ENCODE measurements at places on chromosomes 7 and 10. TPM values are rescaled to one million over a fixed set of nuclear protein-coding genes. Genes with fewer than 3 reads are reported as not detected.
A peak's percentile ranks its signal among the peaks of the same experiment; 100 is the strongest.

DNA sequence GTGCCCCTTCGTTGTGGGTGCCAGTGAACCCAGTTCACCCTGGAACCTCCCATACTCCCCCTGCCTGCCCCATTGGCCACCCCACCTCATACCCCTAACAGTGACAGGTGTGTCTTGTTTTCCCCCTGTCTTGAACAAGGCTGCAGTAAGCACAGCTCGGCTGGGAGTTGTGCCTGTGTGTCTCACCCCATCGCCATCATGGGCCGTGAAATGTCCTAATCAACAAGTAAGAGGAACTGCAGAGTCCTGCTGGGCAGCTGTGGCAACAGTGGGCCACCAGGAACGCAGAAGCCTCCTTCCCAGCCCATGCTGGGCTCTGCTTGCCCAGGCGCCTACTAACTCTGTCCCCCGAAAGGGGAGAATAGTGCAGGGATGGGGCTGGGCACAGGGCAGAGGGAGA, 91.6 kb downstream of the C10orf105 start:
- peaks cover 8% of the 10 kb centered on the region for H3K4me1 ChIP-seq
- DNase-seq: no peak
- H3K27me3 ChIP-seq: no peaks in the 10 kb centered on the region
- no peaks in the 10 kb centered on the region for H3K36me3 ChIP-seq

DNA sequence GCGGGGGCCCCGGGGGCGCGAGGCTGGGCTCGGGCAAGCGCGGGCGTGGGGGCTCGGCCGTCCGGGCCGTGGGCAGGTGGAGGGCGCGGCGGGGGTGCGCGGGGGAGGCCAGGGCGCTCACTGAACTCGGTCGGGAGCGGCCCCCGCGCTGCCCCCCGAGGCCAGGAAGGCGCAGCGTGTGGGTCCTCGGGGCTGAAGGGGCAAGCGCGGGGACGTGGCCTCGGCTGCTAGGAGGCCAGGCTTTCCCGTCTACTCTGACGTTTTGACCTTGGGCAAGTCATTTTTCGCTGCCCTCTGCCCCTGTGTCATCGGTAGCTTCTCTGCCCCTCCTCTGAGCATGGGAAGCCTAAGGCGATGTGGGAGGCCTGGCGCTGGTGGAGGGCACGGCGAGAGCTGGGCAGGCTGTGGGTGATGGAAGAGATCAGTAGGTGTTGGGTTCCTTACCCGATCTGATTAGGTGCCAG, 441 bp downstream of the FBH1 start:
- peak overlapping the region; percentile 94 for H3K27ac ChIP-seq
- H3K4me3 ChIP-seq: peak overlapping the region; percentile 95
- H3K4me1 ChIP-seq: peaks cover 69% of the 10 kb centered on the region
- no peaks in the 10 kb centered on the region for H3K27me3 ChIP-seq

DNA sequence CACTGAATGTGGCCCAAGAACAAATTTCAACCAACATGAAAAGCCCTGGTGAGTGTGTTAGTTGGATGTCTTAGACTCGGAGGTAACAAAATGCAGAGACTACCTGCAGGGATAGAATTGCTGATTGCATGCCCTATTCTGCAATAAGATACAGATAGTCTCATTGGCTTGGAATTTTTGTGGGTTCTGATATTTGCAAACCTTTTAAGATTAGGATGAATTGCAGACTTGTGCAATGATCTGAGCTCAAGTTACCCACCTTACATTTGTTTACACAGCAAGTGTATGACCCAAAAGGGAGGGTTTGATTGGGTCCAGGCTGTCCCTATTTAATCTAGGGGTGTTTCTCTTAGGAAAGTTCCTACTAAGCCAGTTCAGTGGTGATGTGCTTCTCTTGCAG, 45.4 kb downstream of the GPR37 start:
- no peaks in the 10 kb centered on the region for H3K27me3 ChIP-seq
- no peak overlapping the region for H3K4me3 ChIP-seq
- no peaks in the 10 kb centered on the region for H3K36me3 ChIP-seq
- no peaks in the 10 kb centered on the region for H3K4me1 ChIP-seq

GRCh38 chr7:99621271-99621670, 4.5 kb downstream of the ZSCAN25 start:
- no peak overlapping the region for H3K4me3 ChIP-seq
- H3K27ac ChIP-seq: no peak overlapping the region

Gene BLNK
- total RNA-seq: 89.8 TPM

DNA sequence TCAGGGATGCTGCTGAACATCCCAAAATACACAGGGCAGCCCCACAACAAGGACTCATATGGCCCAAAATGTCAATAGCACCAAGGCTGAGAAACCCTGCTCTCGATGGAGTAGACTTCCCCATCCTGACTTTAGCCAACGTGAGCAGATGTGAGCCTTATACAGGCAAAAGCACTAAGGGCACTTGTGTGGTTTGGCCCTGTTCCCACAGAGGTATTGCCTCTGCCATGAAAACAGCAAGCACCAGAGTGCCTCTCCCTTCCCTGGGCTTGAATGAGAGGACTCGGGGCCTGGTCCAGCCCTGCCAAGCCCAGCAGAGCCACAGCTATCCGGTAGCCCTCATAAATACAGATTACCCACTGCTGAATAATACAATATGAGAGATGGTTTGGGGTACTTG, 47.5 kb downstream of the ACSM6 start:
- no peak for DNase-seq
- peaks cover under 1% of the 10 kb centered on the region for H3K4me1 ChIP-seq
- H3K27me3 ChIP-seq: no peaks in the 10 kb centered on the region
- no peak overlapping the region for H3K27ac ChIP-seq
- no peak overlapping the region for H3K4me3 ChIP-seq

Gene NXPH1
- not detected for total RNA-seq

Gene ARMC3
- total RNA-seq: not detected

Gene SLC26A3
- total RNA-seq: not detected

- peaks cover 51% of the 10 kb centered on the region for H3K36me3 ChIP-seq
- no peaks in the 10 kb centered on the region for H3K27me3 ChIP-seq
- peak; percentile 73 for DNase-seq
- peaks cover 20% of the 10 kb centered on the region for H3K4me1 ChIP-seq
Measured at GRCh38 chr7:6026820-6027311, 4.3 kb upstream of the ANKRD61 start.

DNA sequence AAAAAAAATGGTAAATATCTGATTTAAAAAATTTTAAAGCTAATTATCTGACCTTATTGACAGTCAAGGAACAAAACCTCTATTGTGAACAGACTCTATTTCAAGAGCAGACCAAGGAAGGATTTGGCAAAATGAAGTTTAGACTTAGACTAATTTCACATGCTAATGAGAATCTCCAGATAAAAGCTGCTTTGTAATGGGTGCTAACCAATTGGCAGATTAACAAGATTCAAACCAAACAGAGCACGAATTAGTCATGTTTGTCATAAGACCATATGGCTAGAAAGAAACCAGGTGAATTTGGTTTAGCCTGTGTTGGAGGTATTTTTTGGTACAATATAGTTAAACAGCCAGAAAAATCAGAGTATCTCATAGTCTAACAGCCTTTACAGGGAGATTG, 429.1 kb upstream of the NFE2L3 start:
- H3K4me3 ChIP-seq: no peak overlapping the region
- no peaks in the 10 kb centered on the region for H3K27me3 ChIP-seq
- no peak overlapping the region for H3K27ac ChIP-seq

- no peaks in the 10 kb centered on the region for H3K4me1 ChIP-seq
- H3K27ac ChIP-seq: no peak overlapping the region
- DNase-seq: no peak
- no peak overlapping the region for H3K4me3 ChIP-seq
- peaks cover 72% of the 10 kb centered on the region for H3K27me3 ChIP-seq
Measured at GRCh38 chr10:46554166-46554781, 2.2 kb downstream of the GPRIN2 start.

DNA sequence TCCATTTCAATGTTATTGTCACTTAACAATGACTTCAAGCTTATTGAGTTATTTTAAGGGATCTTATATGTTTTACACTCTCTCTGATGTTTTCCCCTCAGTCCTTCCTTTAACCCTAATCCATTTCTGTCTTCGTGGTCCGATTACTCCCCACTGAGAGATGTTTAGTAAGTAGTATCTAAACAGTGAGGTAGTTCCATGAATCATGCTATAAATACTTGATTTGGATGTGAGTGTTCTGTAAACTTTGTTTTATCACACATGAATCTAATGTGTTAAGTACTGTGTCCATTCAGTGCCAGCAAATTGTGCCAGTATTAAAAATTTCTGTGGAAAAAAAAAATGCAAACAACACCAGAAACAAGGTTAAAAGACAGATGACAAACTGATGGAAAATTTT, 18.6 kb downstream of the RPP30 start:
- H3K4me1 ChIP-seq: no peaks in the 10 kb centered on the region
- no peak for DNase-seq
- H3K36me3 ChIP-seq: peaks cover 68% of the 10 kb centered on the region

Gene INSYN2A
- 0.17 TPM for total RNA-seq

- H3K4me1 ChIP-seq: no peaks in the 10 kb centered on the region
- H3K36me3 ChIP-seq: no peaks in the 10 kb centered on the region
- DNase-seq: no peak
- no peaks in the 10 kb centered on the region for H3K27me3 ChIP-seq
- no peak overlapping the region for H3K4me3 ChIP-seq
Measured at GRCh38 chr10:1369197-1369596, 313.0 kb downstream of the WDR37 start.

GRCh38 chr10:57017356-57018037, 656.4 kb upstream of the ZWINT start:
- H3K4me1 ChIP-seq: no peaks in the 10 kb centered on the region
- H3K36me3 ChIP-seq: no peaks in the 10 kb centered on the region
- DNase-seq: peak; percentile 68
- H3K27ac ChIP-seq: no peak overlapping the region
- no peaks in the 10 kb centered on the region for H3K27me3 ChIP-seq

DNA sequence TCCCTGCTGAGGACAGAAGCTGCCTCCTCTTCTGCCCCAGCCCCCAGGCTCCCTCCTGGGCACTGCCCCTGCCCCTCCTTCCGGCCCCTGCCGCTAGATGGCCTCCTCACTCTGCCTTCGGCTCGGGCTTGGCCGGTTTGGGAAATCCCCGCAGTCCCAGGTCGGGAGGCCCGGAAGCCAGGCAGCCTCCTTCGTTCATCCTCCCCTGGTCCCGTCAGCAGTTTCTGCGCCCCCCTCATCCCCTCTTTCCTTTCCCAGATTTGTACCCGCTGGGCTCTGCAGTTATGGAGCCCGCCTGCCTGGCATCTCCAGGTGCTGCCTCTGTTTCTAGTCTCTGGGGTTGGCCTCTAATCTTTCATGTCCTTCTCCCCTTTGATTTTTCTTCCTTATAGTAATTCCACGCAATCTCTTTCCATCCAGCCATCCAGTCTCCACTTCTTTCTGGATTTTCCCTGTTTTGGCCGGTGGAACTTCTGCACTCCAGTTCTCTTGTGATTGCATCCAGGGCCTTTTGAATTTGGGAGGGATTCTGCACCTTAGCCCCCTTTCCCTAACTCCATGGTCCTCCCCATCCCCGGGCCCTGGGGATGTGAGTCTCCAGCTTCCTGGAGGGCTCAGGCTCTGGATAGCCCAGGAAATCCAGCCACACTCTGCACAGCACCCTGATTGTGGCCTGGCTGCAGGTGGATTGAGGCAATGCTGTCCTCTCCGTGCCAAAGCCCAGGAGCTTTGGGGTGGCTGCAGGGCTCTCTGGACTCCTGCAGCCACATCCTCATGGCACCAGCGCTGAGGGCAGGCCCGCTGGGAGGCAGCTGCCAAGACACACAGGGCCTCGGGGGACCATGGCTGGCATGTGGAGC, 3.3 kb upstream of the SHH start:
- H3K4me1 ChIP-seq: peaks cover 24% of the 10 kb centered on the region
- no peaks in the 10 kb centered on the region for H3K36me3 ChIP-seq

GRCh38 chr10:16116404-16117304, 256.3 kb upstream of the MINDY3 start:
- no peak for DNase-seq
- H3K27ac ChIP-seq: no peak overlapping the region
- no peak overlapping the region for H3K4me3 ChIP-seq
- no peaks in the 10 kb centered on the region for H3K36me3 ChIP-seq
- no peaks in the 10 kb centered on the region for H3K27me3 ChIP-seq
- no peaks in the 10 kb centered on the region for H3K4me1 ChIP-seq

GRCh38 chr10:132264966-132265889, 42.5 kb downstream of the STK32C start:
- H3K36me3 ChIP-seq: no peaks in the 10 kb centered on the region
- DNase-seq: peak; percentile 61
- peaks cover 14% of the 10 kb centered on the region for H3K4me1 ChIP-seq
- no peaks in the 10 kb centered on the region for H3K27me3 ChIP-seq
- no peak overlapping the region for H3K4me3 ChIP-seq

DNA sequence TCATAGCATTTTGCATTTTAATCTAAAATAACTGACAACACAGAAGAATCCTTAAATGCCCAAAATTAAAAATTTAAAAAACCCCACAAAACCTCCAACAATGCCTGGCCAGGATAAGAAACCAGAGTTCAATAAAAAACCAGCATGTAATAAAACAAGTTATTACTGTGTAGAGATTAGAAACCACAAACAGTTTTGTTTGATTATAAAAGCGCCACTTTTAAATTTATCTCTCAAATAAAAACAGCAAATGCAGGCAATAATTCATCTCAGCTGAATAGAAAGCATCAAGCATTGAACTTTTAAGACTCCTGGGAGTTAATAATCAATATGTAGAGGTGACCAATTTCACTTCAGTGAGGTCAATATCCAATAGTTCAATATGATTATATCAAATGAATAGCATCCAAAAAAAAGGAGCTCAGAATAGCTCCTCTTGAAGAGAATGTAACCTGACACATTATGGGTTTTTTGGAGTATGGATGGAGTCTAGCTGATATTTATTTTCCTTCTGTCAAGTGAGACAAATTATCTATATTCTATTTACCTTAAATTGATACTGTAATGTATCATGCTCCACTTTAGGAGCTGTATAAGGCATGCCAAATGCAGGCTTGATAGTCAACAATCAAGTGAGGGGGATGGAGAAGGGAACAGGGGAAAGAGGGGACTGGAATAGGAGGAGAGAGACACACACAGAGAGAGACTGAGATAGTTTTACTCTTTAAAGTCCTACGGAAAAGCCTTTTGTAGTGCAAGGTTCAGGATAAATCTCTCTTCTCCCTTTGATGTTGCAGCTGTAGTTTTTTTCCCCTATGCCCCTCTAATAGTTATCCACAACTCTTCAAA, 130.9 kb downstream of the RSU1 start:
- no peak for DNase-seq
- no peak overlapping the region for H3K27ac ChIP-seq

Gene WDR91
- total RNA-seq: 31.3 TPM

Gene DNAJB9
- 20.9 TPM for total RNA-seq

Gene CYP26C1
- total RNA-seq: 0.46 TPM

GRCh38 chr7:8251195-8251594, 10.8 kb downstream of the ICA1 start:
- no peak overlapping the region for H3K27ac ChIP-seq
- no peaks in the 10 kb centered on the region for H3K36me3 ChIP-seq
- H3K4me1 ChIP-seq: peaks cover 18% of the 10 kb centered on the region
- no peak overlapping the region for H3K4me3 ChIP-seq
- no peak for DNase-seq

DNA sequence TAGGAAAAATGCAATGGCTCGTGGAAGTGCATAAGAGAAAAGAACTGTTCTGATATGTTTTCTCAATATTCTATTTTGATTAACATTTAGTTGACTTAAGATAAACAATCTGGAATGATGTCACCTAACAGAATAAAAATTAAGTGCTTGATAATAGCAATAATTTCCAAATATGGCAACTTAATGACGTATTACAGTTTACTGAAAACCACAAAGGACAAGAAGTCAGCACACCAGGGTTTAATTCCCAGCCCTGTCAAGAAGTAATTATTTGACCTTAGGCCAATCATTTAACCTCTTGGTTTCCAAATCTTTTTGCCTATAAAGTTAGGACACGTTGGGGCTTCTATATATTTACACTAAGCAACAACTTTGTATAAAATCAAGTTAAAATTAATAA, 95.7 kb downstream of the CABCOCO1 start:
- H3K4me3 ChIP-seq: no peak overlapping the region
- H3K27ac ChIP-seq: no peak overlapping the region
- no peaks in the 10 kb centered on the region for H3K4me1 ChIP-seq
- DNase-seq: no peak

Measured in spleen (tissue), 13 donors.